ENCODE measurements at places on chromosomes 16 and 17. TPM values are rescaled to one million over a fixed set of nuclear protein-coding genes. Genes with fewer than 3 reads are reported as not detected.

- H3K27me3 ChIP-seq = peaks cover 3% of the 10 kb centered on the region
- H3K4me3 ChIP-seq = no peak overlapping the region
- DNase-seq = no peak
- peaks cover 16% of the 10 kb centered on the region for H3K4me1 ChIP-seq
- no peak overlapping the region for H3K27ac ChIP-seq
- no peaks in the 10 kb centered on the region for H3K36me3 ChIP-seq
These were observed 3.6 kb downstream of the FAM117A start for GRCh38 chr17:49760296-49760695.

DNA sequence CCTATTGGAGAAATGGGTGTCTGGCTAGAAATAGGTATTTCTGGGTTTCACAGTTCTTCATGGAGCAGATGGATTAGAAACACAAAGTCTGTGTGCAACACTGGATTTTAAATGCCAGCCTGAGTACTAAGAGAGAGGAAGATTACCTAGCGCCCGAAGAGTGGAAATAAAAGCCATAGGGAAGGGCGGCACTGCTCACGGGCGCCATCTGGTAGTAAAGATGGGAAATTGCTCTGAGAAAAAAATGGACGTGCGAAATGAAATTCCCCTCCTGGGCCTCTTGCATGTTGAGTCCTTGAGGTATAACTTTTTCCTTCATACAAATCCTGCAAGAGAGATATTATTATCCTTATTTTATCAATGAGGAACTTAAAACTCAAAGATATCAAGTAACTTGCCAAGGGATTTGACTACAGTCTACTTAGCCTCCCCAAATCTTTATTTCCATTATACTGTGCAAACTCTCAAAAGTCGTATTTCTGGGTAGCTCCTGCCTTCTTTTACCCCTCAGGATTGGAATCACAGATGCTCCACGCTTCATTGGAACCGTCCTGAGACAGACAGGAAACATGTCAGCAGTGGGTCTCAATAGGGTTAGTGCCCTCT is 72.8 kb downstream of the MMD start:
- H3K4me3 ChIP-seq = no peak overlapping the region
- H3K27ac ChIP-seq = no peak overlapping the region
- no peaks in the 10 kb centered on the region for H3K27me3 ChIP-seq
- no peaks in the 10 kb centered on the region for H3K36me3 ChIP-seq
- peak; percentile 67 for DNase-seq
- H3K4me1 ChIP-seq = peaks cover 7% of the 10 kb centered on the region

The ORC6 gene
- 95.3 TPM for total RNA-seq

GRCh38 chr17:71114911-71115668 is 945.8 kb downstream of the KCNJ2 start:
- H3K4me3 ChIP-seq = no peak overlapping the region
- no peak overlapping the region for H3K27ac ChIP-seq
- peaks cover 8% of the 10 kb centered on the region for H3K27me3 ChIP-seq
- H3K4me1 ChIP-seq = peaks cover 57% of the 10 kb centered on the region
- peak; percentile 13 for DNase-seq

DNA sequence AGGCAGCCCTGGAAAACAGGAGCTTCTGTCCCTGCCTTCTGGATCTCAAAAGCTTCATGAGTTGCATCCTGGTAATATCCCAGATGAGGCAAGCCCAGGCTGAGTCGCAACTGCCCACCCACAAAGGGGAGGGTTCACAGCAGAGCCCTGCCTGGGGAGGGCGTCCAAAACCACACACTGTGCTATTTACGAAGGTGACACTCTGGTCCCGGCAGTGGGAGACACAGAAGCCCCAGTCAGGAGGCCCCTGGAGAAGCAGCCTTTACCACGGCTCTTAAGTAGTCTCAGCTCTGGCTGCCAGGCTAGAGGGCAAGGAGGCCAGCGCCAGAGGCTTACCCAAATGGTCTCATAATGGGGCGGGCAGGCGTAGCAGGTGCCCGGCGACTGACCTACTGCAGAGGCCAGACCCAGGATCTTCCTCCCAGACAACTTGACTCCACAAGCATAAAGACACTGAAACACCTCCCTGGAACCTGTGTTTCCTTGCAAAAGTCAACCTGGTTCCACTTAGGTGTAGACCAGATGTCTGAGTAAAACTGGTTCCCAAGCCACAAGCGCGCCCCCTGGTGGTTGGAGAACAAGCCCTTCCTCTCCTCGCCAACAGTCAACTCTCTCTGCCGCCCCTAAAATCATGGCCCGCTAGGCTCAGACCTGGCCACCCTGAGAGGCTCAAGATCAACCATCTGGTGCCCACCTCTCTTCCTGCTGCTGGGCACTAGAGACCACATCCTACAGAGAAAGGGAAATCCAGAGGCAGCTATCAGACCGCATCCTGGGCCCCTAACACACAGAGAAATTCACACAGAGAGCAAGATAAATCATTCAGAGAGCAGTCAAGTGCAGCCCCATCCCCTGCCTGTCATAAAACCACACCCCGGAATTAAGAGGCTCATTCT is 5.2 kb downstream of the AXIN2 start:
- no peaks in the 10 kb centered on the region for H3K36me3 ChIP-seq
- no peak overlapping the region for H3K27ac ChIP-seq
- H3K4me3 ChIP-seq = peak overlapping the region; percentile 25

DNA sequence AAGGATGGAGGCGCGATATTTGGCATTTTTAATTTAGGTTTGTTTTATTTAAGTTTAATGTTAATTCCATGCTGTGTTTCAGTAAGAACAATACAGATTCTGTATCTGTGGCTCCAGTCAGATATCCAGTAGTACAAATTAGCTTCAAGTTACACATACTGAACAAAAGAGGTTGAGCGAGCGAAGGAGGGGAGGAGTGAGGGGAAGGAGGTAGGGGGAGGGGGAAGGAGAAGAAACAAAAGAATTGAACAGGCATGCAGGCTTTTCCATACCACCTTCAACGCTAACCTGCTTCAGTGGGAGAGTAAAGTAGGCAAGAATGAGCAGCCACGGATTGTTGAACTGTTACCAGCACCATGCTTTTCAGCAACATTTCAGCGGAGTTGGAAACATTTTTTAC is 55.5 kb downstream of the YWHAE start:
- H3K4me1 ChIP-seq = peaks cover 27% of the 10 kb centered on the region
- H3K27ac ChIP-seq = peak overlapping the region; percentile 57
- peak overlapping the region; percentile 28 for H3K4me3 ChIP-seq
- DNase-seq = peak; percentile 67
- H3K36me3 ChIP-seq = peaks cover 4% of the 10 kb centered on the region
- H3K27me3 ChIP-seq = no peaks in the 10 kb centered on the region

DNA sequence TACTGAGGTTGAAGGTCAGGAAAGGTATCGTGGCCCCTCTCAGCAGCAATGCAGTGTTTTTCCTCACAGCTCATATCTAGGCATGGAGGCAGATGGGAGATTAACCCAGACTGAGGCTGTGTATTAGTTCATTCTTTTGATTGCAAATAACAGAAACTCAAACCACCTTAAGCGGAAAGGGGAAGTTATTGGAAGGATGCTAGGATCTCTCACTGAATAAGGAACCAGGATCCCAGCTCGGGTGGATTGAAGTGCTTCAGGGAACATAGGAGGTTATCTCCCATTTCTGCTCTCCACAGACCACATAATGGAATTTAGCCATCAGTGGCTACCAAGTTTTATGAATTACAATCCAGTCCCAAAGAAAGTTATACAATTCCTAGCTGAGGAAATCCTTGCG is 8.2 kb downstream of the ZNF689 start:
- no peaks in the 10 kb centered on the region for H3K27me3 ChIP-seq
- no peaks in the 10 kb centered on the region for H3K4me1 ChIP-seq
- H3K27ac ChIP-seq = no peak overlapping the region

GRCh38 chr17:28963055-28963611 is 11.8 kb upstream of the PHF12 start:
- peaks cover 11% of the 10 kb centered on the region for H3K4me1 ChIP-seq
- H3K27me3 ChIP-seq = no peaks in the 10 kb centered on the region
- no peak for DNase-seq

DNA sequence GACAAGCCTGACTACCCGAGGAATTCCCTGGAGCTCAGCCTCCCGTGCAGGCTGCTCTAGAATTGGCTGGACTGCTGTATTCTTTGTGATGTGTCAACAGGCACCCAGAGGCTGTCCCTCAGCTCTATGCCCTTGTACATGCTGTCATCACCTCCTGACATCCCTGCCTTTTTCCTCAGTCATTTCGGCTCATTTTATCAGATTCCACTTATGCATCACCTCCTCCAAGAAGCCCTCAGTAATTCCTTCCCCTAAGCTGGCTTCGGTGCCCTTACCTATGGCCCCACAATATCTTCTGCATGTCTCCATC is 126.4 kb downstream of the DYNLRB2 start:
- H3K36me3 ChIP-seq = no peaks in the 10 kb centered on the region
- no peak overlapping the region for H3K27ac ChIP-seq
- peaks cover 42% of the 10 kb centered on the region for H3K4me1 ChIP-seq
- no peak for DNase-seq
- no peak overlapping the region for H3K4me3 ChIP-seq

GRCh38 chr16:58085171-58085570 is 44.0 kb downstream of the CFAP20 start:
- no peaks in the 10 kb centered on the region for H3K36me3 ChIP-seq
- H3K27me3 ChIP-seq = no peaks in the 10 kb centered on the region
- no peak overlapping the region for H3K4me3 ChIP-seq
- DNase-seq = no peak
- H3K27ac ChIP-seq = no peak overlapping the region
- no peaks in the 10 kb centered on the region for H3K4me1 ChIP-seq

The C16orf46 gene
- 2.5 TPM for total RNA-seq

Data from neural progenitor cell (in vitro differentiated cells).